Inflammatory macrophage treated with lipopolysaccharide for 4 hours (primary cell): ENCODE measurements at places on chromosomes 7 and 10.

- no peak for DNase-seq
Observed at GRCh38 chr10:1612908-1613307, 124.4 kb downstream of the ADARB2 start.

DNA sequence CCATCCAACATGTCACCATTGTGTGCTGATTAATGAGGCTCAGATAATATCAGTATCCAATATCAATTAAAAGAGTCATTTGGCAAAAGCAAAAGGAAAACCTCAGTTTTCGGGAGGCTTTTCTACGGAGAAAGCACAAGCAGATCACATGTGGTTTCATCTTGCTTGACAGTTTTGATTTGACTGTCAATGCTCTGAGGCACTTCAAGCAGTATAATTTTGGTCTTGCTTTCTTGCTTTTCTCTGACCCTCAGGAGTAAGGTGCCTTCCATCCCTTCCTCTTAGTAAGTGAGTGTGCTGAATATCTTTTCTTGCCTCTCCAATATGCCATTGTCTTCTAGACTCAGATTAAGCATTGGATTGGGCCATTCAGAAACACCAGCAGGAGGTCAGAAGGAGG lies 115.5 kb upstream of the CALCR start:
- no peak for DNase-seq

GRCh38 chr10:22180724-22181123 lies 37.1 kb downstream of the EBLN1 start:
- no peak for DNase-seq

DNA sequence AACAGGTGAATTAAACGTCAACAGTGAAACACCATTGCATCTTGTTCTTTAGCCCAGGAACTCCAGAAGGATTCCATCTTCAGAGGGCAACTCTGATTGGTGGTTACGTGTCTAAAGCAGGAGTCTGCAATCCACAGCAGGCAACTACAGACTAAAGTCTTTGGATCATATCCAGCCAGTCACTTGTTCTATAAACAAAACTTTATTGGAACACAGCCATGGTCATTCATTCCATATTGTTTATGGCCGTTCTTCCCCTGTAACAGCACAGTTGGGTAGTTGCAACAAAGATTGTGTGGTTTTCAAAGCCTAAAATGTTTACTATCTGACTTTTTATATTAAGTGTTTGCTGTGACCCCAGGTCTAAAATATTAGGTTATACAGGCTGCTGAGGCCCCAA lies 94.7 kb upstream of the IMMP2L start:
- DNase-seq: no peak

- DNase-seq: no peak
Observed at GRCh38 chr7:53518319-53518718, 482.9 kb downstream of the POM121L12 start.

- DNase-seq: no peak
Observed at GRCh38 chr7:120919466-120919865, 31.1 kb upstream of the ING3 start.

- DNase-seq: no peak
Observed at GRCh38 chr10:30111340-30112022, 52.1 kb upstream of the JCAD start.

- no peak for DNase-seq
Observed at GRCh38 chr10:11209830-11210181, 192.1 kb downstream of the CELF2 start.

DNA sequence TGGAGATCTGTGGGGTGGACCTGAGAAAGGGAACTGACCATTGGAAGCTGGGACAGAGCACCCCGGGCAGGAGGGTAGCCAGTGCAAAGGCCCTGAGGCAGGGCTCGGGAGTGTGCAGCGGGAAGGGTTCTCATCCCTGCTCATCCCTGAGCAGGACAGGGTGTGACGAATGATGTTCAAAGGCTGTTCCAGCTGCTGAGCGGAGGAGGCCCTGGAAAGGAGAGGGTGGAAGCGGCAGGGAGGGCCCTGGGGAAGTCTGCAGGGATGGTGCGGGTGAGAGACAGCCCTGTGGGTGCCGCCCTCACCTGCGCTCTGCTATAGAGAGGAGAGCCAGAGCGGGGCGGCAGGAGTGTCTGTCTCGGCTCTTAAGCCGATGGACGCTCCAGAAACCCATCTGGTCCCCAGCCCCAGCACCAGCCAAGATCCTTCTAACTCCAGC lies 43.7 kb downstream of the PRKAG2 start:
- no peak for DNase-seq

GRCh38 chr10:132774902-132775863 lies 10.8 kb downstream of the NKX6-2 start:
- no peak for DNase-seq

DNA sequence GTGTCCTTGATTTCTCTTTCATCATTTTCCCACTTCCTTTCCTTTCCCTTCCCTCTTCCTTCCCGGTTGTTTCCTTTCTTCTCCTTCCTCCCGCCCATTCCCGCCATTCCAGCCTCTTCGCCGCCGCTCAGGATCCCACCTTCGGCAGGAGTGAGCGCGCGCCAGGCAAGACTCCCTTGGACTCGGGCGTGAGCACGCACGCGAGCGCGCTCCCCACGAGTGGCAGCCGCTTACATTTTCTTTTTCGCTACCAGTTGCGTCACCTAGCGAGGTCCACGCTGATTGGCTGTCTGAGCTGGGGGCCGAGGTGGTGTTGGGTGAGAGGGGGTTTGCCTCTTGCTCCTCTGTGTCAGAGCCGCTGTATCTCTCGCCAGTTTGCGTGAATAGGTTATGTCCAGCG lies 11.8 kb downstream of the ZAN start:
- peak; percentile 30 for DNase-seq

- no peak for DNase-seq
Observed at GRCh38 chr10:79123547-79123963, 54.8 kb downstream of the ZMIZ1 start.

GRCh38 chr7:155229548-155230168 lies 68.0 kb upstream of the INSIG1 start:
- DNase-seq: no peak

GRCh38 chr7:135386776-135387175 lies 123.1 kb downstream of the CNOT4 start:
- no peak for DNase-seq

DNA sequence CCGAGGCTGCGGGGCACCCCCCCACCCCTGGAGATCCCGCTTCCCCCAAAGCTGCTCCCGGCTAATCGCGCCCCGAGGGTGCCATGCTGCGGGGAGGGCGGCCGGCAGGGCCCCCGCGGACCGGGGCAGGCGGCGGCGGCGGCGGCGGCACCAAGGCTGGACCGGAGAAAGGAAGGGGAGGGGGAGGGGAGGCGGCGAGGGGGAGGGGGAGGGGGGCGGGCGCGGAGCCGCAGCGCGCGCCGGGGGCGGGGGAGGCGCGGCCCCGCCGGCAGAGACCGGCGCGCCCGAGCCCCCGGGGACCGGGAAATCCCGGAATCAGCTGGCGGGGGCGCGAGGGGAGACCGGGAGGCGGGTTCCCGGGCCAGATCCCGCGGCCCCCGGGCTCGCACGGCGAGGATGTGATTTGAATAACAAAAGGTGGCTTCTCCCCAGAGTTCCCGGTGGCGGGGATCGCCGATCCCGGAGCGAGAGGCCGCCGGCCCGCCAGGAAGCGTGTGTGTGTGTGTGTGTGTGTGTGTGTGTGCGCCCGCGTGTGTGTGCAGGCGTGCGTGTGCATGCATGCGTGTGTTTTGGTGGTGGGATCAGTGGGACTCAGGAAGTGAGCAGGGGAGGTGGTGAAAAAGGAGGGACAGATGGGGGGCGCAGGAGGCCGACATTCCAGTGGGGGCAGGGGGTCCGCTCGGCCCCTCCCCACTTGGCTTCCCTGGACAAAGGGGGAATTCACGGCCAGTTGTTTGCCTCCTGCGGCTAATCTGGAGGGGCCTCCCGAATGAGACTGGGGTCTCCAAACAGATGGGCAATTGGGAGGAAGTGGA lies 99.5 kb downstream of the HIP1 start:
- DNase-seq: no peak

DNA sequence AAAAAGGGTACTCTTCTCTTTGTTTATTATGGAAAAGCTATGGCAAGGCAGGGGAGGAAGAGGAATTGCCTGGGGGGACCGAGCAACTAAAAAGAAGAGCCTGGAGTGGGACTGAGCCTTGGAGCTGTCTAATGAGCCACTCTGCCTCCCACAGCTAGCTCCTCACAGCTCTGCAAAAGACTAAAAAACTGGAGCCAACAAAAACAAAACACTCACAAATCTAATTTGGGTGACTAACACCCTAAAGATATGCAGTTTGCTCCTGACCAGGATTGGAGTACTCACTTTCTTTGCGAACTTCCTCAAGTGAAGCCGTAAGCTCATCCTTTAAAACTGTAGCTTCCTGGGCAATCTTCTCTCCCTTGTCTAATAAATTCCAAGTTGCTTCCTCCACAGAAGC lies 89.4 kb downstream of the CTNNA3 start:
- no peak for DNase-seq

GRCh38 chr10:89909752-89910151 lies 208.4 kb downstream of the KIF20B start:
- peak; percentile 45 for DNase-seq

- DNase-seq: no peak
Observed at GRCh38 chr10:124171561-124171960, 78.2 kb upstream of the CHST15 start.

DNA sequence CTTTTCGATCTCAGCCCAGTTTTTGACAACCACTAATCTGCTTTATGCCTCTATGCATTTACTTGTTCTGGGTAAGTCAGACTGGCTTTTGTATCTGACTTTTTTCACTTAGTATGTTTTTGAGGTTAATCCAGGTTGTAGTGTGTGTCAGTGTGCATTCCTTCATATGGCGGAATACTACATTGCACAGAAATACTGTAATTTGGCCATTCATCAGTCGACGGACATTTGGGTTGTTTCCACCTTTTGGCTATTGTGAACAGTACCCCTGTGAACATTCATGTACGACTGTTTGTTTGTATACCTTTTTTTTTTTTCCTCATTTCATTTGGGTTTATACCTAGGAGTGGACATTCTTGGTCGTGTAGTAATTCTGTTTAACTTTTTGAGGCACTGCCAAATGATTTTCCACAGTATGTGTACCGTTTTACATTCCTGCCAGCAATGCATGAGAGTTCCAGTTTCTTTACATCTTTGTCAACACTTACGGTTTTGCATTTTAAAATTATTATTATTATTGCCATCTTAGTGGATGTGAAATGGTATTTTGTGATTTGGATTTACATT lies 57.4 kb downstream of the MKLN1 start:
- DNase-seq: no peak

GRCh38 chr10:15439341-15439842 lies 68.3 kb upstream of the FAM171A1 start:
- no peak for DNase-seq

- no peak for DNase-seq
Observed at GRCh38 chr10:101453791-101454718, 100.1 kb downstream of the BTRC start.

DNA sequence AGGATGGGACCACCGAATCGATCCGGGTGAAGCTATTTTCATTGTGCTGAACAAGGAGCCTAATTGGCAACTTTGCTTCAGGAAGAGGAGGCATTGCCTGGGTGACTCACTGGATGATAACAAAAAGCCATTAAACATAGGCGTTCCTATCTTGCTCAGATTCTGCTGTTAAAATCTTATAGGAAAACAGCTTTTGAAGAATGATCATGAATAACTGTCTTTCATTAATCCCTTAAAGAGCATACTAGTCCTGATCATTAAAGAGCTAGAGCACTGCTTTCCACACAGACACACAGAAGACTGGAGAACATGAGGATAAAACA lies 174.2 kb upstream of the IMMP2L start:
- DNase-seq: no peak

DNA sequence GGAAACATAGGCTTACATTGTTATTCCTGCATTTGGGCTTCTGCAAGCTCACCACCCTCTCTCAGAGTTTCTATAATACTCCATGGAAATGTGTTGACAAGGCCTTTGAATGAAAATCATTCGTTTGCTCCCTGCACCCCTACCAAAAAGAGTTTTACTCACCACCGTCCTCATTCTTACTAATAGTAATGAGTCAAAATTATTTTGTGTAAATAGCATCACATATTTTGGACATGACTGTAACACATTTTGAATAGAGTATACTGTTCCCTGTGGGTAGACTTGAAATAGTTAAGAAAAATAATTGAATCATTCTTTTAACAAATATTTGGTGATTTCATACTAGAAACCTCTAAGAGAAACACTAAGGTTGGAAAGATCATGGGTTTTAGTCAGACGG lies 84.6 kb downstream of the AKAP9 start:
- DNase-seq: no peak

- no peak for DNase-seq
Observed at GRCh38 chr7:47507522-47507921, 74.4 kb downstream of the TNS3 start.

- no peak for DNase-seq
Observed at GRCh38 chr7:2101630-2102374, 130.9 kb downstream of the MAD1L1 start.
